Astrocyte (in vitro differentiated cells and primary cell): ENCODE measurements at places on chromosomes 16 and 17.
A peak's percentile ranks its signal among the peaks of the same experiment; 100 is the strongest.

- no peak for DNase-seq
These were observed 446 bp upstream of the PSMD11 start for GRCh38 chr17:32443827-32444300.

- no peak for DNase-seq
These were observed 116.6 kb upstream of the TBX2 start for GRCh38 chr17:61283043-61283442.

- peak; percentile 13 for DNase-seq
These were observed 11.8 kb downstream of the HID1 start for GRCh38 chr17:74960570-74961342.

GRCh38 chr17:40993839-40994238, at the start of gene KRTAP3-3:
TSS of gene KRTAP3-3 (minus strand) at chr17:40994164. CDS start at chr17:40994097, 67 bp downstream.
- no peak for DNase-seq

GRCh38 chr17:67520252-67520906, 143.3 kb downstream of the PITPNC1 start:
- DNase-seq: peak; percentile 64

DNA sequence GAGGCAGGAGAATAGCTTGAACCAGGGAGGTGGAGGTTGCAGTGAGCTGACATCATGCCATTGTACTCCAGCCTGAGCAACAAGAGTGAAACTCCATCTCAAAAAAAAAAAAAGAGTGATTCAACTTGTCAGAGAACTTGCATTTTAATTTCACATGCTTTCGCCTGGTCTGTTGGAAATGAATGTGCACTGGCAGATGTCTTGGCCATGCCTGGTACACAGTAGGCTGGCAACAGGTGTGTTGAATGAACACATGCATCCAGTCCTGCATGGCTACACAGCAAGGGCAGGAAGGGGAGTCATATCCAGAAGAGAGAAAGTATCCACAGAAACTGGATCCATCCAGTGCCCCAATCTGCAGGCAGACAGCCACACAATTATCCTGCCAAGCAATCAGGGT, 11.5 kb downstream of the COG4 start:
- no peak for DNase-seq

DNA sequence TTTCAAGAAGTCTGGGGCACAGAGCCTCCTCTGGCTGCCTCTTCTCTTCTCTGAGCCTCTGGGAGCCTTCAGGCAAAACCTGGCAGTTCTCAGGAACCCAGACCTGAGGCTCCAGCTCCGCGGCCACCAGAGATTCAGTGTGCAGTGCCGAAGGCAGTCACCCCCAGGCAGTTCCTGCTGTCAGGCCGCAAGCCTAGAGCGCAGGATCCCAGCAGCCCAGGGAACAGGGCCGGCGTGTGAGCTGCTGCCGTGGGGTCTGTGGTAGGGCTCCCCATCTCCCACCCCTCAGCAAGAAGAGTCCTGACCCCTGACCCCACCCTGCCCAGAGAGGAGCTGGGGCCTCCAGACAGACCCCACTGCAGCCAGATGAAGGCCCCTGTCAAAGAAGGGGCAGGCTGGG, 78.2 kb downstream of the AMFR start:
- DNase-seq: no peak

- no peak for DNase-seq
These were observed 10.3 kb downstream of the CNTNAP4 start for GRCh38 chr16:76287466-76287865.

- DNase-seq: no peak
These were observed 244.9 kb downstream of the CA10 start for GRCh38 chr17:51913491-51914205.

- no peak for DNase-seq
These were observed 147.4 kb upstream of the SDK2 start for GRCh38 chr17:73791631-73792030.

DNA sequence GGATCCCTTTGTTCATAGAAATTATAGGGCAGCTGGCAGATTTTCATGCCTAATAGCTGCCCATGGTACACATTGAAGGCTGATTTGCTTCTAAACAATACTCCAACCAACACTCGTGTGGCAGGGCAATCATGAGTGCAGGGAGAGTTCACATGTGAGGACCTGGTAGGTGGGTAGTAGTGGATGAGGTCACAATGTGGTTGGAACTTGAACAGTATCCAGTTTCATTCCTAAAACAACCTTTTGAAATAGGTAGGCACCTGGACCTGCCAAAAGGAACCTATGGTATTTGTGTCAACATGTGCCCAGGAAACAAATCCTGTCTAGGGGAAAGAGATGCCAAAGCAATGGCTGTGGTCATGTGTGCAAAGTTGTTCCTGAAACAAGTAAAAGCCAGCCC, 32.8 kb downstream of the CCL4 start:
- no peak for DNase-seq

DNA sequence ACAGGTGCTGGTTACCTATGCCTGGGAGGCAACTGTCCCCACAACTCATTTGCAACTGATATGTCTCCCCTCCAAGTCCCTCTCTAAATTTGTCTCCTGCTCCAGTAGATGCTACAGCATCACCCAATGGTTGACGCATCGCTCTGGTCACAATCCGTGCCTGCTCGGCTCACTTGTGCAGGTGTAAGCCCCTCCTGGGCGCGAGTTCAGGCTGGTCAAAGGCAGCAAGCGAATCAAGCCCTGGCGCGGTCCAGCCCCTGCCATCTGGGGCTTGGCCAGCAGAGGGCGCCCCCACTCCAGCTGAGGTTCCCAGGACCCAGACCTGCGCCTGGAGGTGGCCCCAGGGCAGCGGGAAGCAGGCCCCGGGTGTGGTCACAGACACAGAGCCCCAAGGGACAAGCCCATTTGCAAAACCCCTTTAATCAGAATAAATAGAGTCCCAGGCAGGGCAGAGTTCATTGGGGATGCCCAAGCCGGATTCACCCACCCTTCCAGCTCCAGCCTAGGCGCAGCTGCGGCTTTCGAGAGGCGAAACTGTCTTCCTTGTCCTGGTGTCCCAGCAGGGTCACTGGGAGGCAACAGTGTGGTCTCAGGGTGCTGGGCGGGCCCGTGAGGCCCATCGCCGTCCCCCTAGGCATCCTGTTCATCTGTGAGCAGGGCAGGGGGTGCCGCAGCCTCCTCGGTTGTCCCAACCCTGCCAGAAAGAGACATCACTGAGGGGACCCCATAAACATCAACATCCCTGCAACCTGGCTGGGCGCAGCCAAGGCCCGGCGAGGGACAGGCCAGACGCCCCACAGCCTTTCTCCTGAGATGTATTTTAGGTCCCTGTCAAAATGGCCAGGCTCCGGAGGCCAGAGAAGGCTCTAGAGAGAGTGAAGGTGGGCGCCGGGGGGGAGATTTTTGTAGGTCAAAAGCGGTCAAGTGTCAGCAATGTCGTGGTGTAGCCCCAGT, 15.8 kb downstream of the TMC6 start:
- DNase-seq: no peak

- DNase-seq: peak; percentile 76
These were observed 2.4 kb downstream of the SERPINF1 start for GRCh38 chr17:1764284-1764683.

DNA sequence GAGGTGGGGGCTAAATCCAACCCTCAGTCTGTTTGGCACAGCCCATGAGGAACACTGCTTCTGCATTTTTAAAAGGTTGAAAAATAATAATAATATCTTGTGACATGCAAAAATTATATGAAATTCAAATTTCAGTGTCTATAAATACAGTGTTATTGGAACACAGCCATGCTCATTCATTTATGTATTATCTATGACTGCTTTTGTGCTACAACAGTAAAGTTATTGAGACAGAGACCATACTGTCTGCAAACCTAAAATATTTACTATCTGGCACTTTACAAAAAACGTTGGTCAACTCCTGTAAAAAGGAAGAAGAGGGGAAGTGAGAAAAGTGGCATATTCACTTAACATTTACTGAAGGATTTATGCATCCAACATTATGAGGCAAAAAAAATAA, 3.1 kb downstream of the ABCA5 start:
- no peak for DNase-seq

DNA sequence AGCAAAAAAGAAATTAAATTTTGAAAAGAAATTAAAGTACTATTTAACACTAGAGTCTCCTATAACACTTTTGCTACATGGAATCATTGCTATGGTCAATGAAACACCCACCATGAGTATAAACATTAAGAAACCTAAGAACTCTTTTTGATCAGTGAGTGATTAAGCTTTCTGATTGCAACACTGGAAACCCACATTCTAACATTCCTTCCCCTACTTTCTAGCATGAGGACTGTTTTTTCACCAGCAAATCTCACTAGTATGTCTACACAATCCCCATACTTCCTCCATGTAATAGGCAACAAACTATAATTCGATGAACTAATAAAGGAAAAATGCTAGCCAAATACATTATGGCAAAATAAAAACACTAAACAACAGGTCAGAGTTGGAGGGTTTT, 54.7 kb downstream of the SKAP1 start:
- DNase-seq: peak; percentile 49

- DNase-seq: no peak
These were observed 29.5 kb upstream of the RBFOX1 start for GRCh38 chr16:7303052-7303610.

DNA sequence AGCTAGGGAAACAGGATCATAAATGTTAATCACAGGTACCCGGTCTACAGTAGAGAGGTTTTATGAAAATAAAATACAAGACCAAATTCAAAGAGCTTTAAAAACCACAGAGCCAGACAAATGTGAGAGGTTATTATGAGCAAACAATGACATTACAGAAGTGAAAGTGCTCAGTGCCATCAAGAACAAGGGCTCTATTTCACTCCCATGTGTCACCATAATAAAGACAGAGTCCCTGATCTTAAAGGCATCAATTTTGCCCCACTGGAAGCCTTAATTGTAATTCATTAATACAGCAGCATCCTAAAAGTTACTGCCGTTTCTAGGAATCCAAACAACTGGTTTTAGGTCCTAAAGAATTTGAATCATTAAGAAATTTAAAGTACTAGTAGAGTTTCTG, 43.7 kb upstream of the CDRT4 start:
- DNase-seq: no peak

DNA sequence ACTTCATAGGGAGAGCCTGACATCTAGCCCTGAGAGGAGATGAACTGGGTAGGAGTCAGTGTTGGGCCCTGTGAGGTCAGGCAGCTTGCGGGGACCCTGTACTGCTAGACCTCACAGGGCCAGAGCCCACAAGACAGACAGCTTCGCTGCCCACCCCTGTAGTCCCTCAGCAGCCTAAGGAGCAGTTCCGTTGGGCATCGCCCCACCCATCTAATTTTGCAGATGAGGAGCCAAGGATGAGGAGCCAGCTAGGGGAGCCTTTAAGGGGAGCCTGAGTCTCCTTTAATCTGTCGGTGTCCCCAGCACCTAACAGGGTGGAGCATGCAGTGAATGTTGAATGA, 755 bp upstream of the TUFM start:
- no peak for DNase-seq

DNA sequence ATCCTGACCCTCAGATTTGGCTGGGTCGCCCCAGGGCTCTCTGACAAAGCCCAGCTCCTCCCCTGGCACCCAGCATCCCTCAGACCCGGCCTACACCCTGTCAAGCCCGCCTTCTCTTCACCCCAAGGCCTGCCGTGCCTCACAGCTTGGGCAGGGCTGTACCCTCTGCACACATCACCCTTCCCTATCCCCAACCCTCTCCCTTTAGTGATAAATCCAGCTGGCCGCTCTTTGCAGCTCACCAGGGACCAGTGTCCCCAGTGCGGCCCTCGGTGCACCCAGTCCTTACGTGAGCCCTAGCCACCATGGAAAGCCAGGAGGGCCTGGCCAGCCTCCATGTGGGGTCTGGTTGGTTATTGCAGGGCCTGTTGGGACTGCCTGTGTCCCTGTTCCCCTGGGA, 74.5 kb downstream of the RAI1 start:
- no peak for DNase-seq

DNA sequence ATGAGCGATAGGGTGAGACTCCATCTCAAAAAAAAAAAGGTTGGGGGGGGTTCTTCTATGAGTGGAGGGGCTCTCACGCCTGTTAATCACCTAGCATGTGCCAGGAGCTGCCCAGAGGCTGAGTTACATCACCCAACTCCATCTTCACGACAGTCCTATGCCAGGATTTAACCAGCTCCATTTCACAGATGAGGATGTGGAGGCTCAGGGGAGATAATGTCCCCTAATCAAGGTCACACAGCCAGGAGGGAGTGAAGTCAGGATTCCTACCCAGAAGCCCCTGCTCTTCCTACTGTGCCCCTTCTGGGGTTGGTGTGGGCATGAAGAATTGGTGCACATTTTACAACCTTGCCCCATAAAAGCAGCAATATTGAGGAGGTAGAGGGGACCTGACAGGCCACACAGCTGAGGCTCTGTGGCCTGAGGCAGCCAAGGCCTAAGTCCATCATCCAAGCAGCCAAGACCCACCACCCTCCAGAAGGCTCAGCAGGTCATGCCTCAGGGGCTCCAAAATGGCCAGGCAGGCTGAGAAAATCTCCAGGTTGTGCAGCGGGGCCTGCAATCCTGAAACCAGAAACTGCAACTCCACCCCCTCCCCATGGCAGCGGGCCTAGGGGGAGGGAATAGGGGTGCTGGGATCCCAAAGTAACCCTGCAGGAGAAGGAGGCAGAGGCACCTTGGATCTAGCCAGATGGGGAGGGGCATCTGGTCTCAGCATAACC, 6.9 kb downstream of the PPY start:
- DNase-seq: no peak

DNA sequence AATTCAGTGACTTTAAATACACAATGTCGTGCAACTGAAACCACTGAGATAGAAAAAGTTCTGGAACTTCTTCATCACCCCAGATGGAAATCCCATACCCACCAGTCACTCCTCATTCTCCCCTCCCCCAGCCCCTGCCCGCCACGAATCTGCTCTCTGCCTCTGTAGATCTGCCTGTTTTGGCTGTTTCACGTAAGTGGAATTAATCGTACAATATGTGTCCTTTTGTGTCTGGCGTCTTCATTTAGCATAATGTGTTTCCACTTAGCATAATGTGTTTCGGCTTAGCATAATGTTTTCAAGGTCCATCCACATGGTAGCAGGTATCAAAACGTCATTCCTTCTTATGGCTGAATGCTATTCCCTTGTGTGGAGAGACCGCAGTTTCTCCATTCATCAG, 3.5 kb upstream of the SPPL2C start:
- DNase-seq: no peak

GRCh38 chr16:86778978-86779377, 200.6 kb downstream of the FOXL1 start:
- DNase-seq: no peak

DNA sequence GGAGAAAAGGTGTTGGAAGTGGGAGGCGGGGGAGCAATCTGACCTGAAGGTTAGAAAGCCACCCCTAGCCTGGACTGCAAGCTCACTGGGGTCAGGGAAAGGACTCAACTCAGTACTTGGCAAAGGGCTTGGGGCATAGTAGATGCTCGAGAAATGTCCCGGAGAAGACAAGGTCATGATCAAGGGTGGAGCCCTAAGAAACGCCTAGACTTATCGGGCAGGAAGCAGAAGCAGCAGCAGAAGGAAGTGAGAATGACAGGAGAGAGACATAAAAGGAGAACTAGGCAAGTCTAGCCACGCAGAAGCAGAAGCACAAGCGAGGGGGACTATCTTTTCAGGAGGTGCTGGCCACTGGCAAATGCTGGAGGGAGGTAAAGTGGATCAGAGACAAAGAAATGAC, 10.2 kb downstream of the COTL1 start:
- no peak for DNase-seq

GRCh38 chr17:13204607-13205237, 186.9 kb upstream of the ELAC2 start:
- DNase-seq: peak; percentile 53
